Retinal pigment epithelial cell (primary cell): ENCODE measurements at places on chromosomes 11 and 22.

DNA sequence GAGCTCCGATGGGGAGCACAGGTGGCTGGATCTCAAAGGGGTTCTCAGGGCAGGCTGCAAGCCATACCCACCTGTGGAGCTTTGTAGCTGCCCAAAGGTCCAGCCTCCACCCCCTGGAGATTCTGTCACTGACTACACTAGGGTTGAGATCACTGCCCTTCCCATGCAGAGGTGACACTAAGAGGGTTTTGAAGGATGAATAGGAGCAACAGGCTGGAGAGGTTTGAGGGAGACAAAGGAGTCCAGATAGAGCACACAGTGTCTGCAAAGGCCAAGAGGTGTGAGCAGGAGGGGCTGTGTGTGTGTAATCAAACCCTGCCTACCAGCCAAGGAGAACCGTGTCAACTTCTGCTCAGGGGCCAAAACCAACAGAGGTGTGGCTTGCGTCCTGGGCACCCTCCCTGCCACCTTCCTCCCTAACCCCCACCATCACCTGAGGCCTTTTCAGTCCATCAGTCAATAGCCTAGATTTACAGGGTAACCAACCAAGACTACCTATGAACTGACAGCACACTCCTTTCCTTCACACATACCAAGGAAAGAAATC is 43.0 kb upstream of the WNT11 start:
- DNase-seq = no peak

DNA sequence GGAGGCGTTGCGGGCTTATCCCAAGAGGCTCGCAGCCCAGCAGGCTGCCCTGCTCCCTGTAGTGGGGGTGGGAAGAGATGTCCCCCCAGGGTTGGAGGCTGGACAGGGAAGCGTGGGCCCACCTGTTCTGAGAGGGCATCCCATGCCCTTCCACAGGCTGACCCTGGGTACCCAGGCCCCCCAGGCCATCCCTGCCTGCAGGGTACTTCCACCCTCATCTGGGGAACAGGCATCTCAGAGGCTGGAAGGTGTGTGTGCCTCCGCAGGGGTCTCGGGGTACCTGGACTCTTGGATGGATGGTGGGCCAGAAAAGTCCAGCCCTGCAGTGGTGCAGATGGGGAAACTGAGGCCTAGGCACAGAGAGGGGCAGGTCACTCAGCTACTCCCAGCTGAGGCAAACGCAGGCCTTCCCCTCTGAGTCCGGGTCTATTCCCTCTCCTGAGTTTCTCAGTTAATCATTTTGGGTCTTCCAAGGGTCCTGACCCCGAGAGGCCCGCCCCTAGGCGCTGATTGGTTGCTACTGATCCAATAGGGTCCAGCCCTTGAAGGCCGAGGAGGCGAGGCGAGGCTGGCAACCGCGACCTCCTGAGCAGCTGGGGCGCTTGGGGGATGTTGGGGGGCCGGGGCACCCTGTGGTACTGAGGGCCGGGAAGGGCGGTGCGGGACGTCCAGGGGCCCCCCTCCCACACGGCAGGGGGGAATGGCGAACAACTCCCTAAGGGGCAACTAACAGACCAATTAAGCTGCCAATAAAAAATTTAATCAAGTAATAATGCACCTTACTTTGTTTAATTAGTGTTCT is 23.8 kb downstream of the FLRT1 start:
- no peak for DNase-seq

DNA sequence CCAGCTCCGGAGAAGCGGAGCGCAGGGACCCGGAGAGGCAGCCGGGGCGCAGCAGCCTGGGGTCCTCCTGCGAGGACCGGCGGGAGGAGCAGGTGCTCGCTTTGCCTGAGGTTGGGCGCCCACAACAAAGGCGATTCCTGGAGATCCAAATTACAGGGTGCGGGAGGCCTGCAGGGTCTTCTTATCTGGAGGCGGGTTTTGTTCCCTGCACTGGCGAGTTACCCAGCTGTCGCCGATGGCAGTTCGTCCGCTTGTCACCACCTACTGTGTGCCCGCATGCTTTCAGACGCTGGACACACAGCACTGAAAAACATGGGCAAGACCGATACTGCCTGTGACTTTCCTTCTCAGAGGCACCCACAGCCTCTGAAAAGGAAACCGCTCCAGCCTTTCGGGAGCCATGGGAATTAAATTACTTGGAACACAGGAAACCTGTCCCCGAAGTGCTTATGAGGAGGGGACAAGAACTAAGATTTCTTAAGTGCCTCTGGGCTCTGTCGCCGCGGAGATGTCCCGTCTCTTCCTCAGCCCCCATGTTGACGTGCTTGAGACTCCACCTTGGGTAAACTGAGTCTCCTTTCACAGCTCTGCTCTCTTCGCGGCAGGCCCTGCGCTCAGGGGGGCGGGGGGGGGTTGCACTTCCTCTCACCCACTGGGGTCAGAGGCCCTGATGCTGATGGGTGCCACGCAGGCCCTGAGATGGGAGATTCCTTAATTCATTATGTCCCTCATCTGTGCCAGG is 1.3 kb upstream of the ZFTA start:
- no peak for DNase-seq

- DNase-seq = no peak
Measured at GRCh38 chr11:121550247-121551030, 97.7 kb upstream of the SORL1-AS1 start.

GRCh38 chr11:100684101-100685065 is 2.7 kb upstream of the ARHGAP42 start:
- peak; percentile 45 for DNase-seq

- no peak for DNase-seq
Measured at GRCh38 chr11:120605469-120605868, 93.9 kb downstream of the GRIK4 start.

DNA sequence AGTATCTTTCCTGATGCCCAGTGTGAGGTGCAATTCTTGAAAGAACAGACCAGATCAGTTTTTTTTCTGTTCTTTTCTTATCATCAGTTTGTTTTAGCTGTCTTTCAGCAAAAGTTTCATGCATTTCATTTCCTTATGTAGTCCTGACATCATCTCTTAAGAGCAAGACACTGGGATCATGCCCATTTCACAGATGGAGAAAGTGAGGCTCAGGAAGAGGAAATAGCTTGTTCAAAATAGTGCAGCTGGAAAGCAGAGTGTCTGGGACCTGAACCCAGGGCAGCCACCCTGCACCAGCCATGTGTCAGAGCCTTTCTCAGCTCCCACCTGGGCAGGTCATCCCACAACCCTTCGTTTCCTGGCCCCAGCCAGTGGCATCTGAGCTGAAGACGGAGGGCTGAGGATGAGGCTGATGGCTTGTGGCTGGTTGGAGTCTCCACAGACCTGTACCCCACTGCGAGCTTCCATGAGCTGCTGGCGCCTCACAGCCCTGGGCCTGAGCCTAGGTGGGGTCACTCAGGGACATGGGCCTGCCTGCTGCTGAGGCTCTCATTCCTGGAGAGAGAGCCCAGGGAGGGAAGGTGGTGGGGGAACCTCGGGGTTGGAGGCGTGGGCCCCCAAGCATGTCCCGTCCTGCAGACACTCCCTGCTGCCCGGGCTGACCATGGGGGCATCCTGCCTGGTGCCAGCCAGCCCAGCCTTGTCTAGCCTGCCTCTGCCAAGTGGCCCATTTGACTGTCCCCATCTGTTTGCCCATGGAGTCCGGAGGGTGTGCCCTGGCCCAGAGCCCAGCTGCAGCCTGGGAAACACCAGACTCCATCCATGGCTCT is 61.8 kb downstream of the SMIM38 start:
- no peak for DNase-seq

DNA sequence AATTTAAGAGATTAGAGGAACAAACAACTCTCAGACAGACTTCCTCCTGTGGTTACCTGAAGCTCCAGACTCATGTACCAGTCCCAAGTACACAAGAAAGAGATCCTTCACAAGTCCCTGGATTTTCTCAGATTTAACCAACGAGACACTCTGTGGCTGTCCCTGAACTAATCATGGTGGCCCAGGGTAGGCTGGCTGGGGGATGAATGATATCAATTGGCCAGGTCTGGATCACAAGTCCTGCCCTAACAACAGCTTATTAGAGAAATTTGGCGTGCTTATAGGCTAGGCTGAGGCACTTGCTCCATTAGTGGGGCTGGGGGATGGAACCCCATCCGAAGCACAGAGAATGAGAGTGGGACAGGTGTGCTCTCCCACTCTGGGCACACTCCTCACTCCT is 22.1 kb downstream of the HEPHL1 start:
- no peak for DNase-seq

DNA sequence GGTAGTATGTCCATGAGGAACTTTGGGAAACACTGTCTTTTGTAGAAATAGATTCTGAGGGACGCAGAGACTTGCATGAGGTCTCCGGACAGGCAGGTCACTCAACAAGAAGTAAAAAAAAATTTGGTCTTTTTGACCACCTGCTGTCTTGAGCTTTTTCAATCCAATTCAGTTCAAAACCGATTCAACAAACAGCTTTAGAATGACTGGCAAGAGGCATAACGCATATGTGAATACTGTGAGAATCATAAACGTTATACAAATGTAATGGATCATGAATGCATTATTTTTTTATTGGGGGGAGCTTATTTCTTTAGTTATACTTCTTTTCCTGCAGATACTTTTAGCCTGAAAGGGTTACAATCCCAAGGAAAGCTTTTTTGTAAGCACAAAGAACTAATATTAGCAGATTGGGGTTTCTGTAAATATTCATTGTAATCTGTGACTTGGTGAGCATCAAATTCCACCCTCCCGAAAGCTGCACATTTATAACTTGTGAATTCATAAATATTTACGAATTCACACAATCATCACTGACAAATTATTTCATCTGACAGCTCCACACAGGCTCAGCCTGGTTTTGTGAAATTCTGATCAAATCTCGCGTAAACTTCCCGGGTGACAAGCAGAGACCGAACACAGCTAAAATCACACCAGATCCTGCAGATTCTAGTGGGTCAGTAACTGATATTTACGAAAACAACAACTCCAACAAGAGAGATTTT is 507.7 kb downstream of the MN1 start:
- no peak for DNase-seq

GRCh38 chr11:64624883-64625481 is 34.0 kb downstream of the SLC22A12 start:
- no peak for DNase-seq

DNA sequence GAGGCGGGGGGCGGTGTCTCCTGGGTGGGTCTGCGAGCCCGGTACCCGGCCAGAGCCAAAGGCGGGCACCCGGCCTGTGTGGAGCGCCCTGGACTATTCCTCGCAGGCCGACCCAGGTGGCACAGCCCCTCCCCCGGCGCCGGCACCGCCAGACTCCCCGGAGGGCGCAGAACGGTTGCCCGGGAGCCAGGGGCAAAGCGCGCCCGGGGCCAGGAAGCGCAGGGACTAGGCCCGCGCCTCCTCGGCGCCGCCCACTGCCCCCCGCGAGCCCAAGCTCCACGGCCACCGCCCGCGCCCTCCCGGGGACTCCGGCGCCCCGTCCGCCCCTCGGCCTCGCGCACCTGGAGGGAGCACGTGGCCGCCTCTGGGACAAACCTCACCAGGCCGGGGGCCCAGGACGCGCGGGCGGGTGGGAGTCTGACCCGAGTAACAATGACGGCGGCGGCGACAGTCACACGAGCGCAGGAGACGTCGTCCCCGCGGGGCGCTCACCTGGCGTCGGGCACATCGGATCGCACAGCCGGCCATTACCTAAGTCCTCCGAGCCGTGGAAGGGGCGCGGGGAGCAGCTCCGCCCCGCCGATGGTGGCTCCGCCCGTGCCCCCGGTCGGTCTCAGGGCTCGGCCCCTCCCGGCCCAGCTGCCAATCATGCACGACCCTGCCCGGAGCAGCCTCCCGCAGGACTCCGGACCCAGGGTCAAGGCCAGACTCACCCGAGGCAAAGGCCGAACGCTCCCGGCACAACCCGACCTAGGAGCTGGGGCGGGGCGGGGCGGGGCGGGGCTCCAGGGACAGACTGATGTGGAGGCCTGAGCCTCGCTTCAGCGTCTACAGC is 7.4 kb downstream of the PLXNB2 start:
- no peak for DNase-seq

- peak; percentile 57 for DNase-seq
Measured at GRCh38 chr22:23069502-23070357, 589 bp upstream of the GNAZ start.
